Psoas muscle (tissue), 8 donors: ENCODE measurements at places on chromosomes 6 and 20. TPM values are rescaled to one million over a fixed set of nuclear protein-coding genes. Genes with fewer than 3 reads are reported as not detected.
A peak's percentile ranks its signal among the peaks of the same experiment; 100 is the strongest.

GRCh38 chr20:59820204-59821041 lies 113.0 kb downstream of the SYCP2 start:
- DNase-seq: peak; percentile 77

DNA sequence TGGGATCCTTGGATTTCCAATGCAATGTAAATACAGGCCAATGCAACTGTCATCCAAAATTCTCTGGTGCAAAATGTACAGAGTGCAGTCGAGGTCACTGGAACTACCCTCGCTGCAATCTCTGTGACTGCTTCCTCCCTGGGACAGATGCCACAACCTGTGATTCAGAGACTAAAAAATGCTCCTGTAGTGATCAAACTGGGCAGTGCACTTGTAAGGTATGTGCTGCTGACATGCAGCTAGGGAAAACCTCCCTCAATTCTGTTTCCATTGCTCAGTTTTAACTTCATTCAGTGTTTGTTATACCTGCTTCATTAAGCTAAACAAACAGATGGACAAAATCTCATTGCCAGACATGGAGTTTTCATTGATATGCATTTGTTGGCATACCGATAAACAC lies 397.1 kb downstream of the ARHGAP18 start:
- DNase-seq: no peak

DNA sequence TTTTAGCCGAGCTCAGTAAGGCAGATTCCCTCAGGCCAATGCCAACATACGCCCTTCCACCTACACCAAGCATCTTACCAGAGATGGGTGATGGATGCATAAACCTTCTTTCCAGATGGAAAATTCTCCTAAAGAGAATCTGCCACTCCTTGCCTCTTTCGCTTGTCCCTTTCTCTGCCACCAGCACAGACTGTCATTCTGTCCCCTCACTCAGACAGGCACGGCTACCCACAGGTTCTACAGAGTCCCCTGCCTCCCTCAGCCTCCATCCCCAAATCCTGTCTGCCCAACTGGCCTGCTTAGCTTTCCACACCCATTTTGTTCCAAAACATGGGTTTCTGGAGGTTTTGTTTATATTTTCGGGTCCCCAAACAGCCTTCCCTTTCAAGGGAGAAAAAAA lies 12.7 kb upstream of the FOXF2 start:
- DNase-seq: no peak

- no peak for DNase-seq
Observed at GRCh38 chr6:87971605-87972262, 75.9 kb upstream of the SPACA1 start.

DNA sequence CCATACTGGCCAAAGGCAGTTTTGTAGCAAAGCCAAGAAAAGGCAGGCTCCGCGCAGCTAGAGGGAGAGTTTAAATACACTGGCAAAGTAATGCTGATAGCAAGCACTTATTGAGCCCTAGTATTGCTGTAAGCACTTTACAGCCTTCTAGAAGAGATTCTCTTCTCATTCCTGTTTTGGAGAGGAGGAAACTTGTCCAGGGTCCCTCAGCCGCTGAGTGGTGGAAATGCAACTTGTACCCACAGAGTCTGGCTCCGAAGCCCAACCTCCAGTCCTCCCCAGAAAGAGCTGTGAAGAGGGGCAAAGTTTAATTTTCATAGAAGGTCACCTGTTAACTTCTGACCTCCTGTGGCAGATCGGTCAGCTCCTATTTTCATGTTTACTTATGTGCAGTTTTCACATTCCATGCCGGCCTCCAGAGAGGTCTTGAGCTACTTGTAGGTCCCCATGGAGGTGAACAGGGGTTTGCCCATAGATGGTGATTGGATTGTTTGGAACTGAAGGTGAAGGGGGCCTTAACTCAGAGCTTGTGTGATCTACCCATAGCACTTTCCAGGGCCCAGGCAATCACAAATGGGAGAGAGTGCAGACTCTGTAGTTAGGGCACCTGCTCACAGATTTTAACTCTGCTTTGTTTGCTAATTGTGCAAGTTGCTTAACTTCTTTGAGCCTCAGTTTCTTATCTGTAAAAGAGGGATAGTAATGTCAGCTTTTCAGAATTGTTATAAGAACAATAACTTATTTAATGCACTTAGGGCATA lies 70.7 kb downstream of the LYRM2 start:
- DNase-seq: no peak

- DNase-seq: peak; percentile 64
Observed at GRCh38 chr6:148747145-148747470, 278 bp downstream of the UST start.

ISM1 gene
- 0.99 TPM for total RNA-seq

CENPW gene
- 7.4 TPM for total RNA-seq

LMBRD1 gene
- total RNA-seq: 30.1 TPM

TSBP1 gene
- not detected for total RNA-seq

PI3 gene
- 0.40 TPM for total RNA-seq

CD93 gene
- 17.6 TPM for total RNA-seq
